ENCODE measurements at places on chromosomes 1 and 21.

DNA sequence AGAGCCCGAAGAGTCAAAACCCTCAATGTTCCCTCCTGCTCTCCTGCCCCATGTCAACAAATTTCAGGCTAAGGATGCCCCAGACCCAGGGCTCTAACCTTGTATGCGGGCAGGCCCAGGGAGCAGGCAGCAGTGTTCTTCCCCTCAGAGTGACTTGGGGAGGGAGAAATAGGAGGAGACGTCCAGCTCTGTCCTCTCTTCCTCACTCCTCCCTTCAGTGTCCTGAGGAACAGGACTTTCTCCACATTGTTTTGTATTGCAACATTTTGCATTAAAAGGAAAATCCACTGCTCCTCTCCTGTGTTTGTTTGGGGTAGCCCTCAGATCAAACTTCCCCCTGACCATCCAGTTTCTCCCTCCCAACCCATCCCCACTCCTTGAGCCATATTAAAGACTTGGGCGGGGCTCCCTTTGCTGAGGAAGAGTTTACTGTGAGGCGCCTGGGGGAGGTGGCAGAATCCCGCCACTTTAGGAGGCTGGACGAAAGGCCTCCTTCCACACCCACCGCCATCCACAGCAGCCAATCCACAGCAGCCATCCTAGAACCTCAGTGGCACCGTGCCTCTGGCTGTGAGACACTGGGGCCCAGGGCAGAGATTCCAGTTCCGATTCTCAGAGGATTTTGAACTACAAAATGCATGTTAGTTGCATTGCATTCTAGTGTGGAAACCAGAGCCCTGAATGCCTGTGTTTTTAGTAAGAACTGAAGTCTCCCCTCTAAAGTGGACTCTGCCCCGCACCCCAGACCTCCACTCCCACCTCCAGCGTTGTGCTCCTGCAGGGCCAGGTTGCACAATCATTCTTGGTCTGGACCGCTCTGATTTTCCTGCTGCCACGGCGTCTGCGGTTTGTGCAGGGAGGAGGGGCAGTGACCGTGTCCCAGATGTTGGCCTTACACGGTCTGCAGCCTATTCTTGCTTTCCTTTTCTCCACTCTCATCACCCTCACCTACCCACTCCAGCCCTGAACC, 3.0 kb downstream of the OLFML3 start:
- DNase-seq: peak; percentile 84

DNA sequence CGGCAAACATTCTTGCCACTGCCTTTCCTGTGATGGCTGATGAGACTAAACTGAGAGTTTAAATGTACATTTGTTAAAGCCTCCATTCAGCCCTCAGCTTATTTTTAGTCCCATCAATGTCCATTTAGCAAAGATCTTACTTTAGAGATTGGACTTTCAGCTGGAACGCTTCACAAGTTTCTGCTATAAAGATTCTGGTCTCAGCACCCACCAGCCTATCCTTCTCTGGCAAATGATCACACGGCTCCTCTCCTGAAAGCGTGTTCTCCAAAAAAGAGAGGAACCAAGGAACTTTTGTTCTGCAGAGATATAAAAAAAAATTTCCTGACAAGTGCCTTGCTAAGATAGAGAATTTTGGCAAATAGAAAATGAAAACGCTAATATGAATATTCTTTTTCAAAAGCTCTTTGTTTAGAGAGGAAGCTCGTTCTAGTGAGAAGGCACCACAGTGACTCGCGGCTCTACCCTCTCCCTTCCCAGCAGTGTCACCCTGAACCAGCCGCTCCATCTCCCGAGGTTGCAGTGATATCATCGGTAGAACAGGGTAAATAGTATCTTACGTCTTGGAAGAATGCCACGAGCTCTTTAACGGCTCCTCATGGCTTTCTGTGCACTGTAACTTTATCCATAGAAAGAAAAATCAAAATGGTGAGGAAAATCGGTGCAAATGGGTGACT, 200.2 kb downstream of the APP start:
- no peak for DNase-seq

DNA sequence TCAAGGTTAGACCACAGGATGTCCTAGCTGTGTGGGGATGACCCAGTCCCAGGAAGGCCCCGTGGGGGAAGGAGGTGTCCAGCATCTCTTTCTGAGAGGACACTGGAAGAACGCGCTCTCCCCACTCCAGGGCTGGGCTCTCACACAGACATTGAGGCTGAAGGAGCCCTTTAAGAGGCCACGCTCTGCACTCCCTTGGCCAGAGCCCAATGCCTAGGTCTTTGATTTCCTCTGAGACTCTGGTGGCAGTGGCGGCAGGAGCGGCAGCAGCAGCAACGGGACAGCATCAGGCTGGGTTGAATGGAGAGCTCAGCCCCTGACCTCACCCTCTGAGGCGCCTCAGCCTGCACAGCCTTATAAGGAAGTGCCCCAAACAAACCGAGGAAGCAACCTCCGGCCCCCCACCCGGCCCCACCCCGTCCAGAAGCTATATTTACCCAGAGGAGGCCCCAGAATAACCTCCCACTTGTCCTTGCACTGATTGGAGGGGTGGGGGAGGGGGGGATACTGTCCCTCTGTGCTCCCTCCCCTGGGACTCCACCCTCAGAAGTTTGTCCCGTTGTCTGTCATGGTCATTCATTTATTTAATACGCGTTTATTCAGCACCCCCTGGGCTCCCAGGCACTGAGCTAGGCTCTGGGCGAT, 12.3 kb downstream of the NES start:
- DNase-seq: no peak

DNA sequence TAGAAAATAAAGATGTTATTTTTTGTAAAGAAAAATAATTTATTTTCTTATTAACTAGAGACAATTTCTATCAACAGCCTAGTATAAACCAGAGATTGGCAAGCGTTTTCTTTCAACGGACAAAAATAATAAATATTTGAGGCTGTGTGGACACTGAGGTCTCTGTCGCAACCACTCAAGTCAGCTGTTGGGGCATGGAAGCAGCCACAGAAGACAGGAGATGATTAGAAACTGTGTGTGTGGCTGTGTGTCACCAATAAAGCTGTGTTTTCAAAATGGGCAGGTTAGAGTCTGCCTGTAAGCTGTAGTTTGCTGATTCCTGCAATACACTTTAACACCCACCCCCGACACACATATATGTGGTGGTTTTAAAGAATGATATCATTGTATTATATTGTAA, 200.6 kb upstream of the HMCN1 start:
- no peak for DNase-seq

GRCh38 chr1:189036628-189037027, 1441.0 kb downstream of the BRINP3 start:
- DNase-seq: no peak

DNA sequence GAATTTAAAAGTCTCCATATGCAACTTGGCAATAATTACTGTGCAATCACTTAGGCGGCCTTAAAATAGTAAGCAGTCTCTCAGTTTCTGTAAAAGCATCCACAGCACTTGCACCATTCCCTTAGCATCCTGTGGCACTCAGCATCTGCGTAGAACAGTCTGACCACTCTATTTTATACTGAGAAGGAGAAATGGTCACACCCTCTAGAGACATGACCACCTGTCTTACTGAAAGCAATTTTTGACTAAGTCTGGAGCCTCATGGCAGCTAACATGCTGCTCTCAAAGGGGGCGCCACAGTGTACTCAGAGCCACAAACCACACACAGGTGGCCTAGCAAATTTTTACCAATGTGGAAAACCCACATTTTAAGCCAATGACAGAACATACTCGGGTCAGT, 62.0 kb downstream of the KCNK1 start:
- DNase-seq: no peak

GRCh38 chr1:117842408-117843170, 86.8 kb downstream of the GDAP2 start:
- no peak for DNase-seq

- no peak for DNase-seq
Measured at GRCh38 chr1:76086597-76086996, 12.1 kb downstream of the ST6GALNAC3 start.

- peak; percentile 32 for DNase-seq
Measured at GRCh38 chr1:210448297-210448892, 119.7 kb downstream of the HHAT start.
